Keratinocyte (primary cell): ENCODE measurements at places on chromosomes 1 and 21.
A peak's percentile ranks its signal among the peaks of the same experiment; 100 is the strongest.

- no peak for DNase-seq
- H3K4me1 ChIP-seq = peaks cover 14% of the 10 kb centered on the region
- no peak overlapping the region for H3K4me3 ChIP-seq
- H3K36me3 ChIP-seq = peaks cover 46% of the 10 kb centered on the region
- no peak overlapping the region for H3K27ac ChIP-seq
- no peaks in the 10 kb centered on the region for H3K27me3 ChIP-seq
These were observed 18.2 kb downstream of the RNF19B start for GRCh38 chr1:32946413-32946812.

DNA sequence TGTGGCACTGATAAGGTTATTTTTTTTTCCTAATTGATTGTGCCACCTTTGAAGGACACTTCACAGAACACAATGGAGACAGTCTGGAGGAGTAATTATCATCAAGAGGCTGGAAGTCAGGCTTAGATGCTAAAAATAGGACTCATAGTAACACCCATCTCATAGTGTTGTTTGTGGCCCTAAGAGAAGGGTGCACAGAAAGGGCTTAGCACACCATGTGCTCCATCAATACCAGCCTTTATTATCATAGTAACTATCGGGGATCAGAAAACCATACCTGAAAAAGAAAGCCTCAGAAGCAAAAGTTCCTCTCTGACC, 11.9 kb downstream of the NIPAL3 start:
- peaks cover 14% of the 10 kb centered on the region for H3K36me3 ChIP-seq
- no peak overlapping the region for H3K27ac ChIP-seq
- no peak overlapping the region for H3K4me3 ChIP-seq
- no peaks in the 10 kb centered on the region for H3K4me1 ChIP-seq
- no peak for DNase-seq
- H3K27me3 ChIP-seq = no peaks in the 10 kb centered on the region

- DNase-seq = no peak
- H3K27me3 ChIP-seq = peaks cover 18% of the 10 kb centered on the region
- no peaks in the 10 kb centered on the region for H3K36me3 ChIP-seq
- H3K4me1 ChIP-seq = peaks cover 16% of the 10 kb centered on the region
These were observed 5.0 kb upstream of the TNFRSF8 start for GRCh38 chr1:12057940-12058687.

DNA sequence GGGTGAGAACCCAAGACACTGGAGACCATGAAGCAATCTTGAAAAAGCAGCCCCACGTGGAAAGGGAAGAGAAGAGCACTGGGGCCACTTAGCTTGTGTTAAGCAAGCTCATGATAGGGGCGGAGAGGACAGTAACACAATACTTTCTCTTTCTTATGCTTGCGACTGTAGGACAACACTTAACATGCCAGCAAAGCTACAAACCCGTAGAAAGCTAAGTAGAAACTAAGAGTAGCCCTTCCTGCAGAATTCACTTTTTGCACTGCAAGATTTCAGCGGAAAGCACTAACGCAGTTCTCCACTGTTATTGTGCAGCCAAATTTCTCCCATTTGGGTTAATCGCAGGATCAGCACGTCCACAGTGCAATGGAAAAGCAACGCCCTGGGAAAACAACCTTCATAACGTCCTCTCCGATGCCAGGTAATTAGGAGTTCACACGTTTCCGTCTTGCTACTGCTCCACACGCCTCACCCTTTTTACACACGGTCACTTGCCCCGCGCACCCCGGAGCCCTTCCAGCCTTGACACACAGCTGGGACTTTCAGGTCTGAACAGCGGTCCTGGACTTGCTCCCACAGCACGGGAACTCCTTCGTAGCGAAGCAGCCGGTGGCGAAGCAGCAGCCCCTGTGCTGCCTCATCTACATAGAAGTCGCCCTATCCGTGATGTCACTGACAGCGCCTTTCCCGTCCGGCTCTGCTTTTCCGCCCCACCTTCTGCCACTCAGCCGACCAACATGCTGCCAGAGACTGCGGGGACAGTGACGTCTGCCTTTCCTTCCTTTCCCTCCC, 148.6 kb downstream of the PPIAL4G start:
- H3K4me3 ChIP-seq = peak overlapping the region; percentile 39
- peak overlapping the region; percentile 100 for H3K27ac ChIP-seq
- no peaks in the 10 kb centered on the region for H3K36me3 ChIP-seq
- peak; percentile 82 for DNase-seq
- no peaks in the 10 kb centered on the region for H3K27me3 ChIP-seq
- H3K4me1 ChIP-seq = peaks cover 15% of the 10 kb centered on the region

- H3K27ac ChIP-seq = peak overlapping the region; percentile 73
- H3K36me3 ChIP-seq = no peaks in the 10 kb centered on the region
- no peaks in the 10 kb centered on the region for H3K27me3 ChIP-seq
- peak overlapping the region; percentile 69 for H3K4me3 ChIP-seq
These were observed 648 bp downstream of the S100PBP start for GRCh38 chr1:32817815-32818786.

- no peaks in the 10 kb centered on the region for H3K4me1 ChIP-seq
- H3K27ac ChIP-seq = no peak overlapping the region
- no peaks in the 10 kb centered on the region for H3K27me3 ChIP-seq
- H3K4me3 ChIP-seq = no peak overlapping the region
- DNase-seq = no peak
These were observed 2.4 kb downstream of the HMGB4 start for GRCh38 chr1:33866281-33866680.

GRCh38 chr1:145711213-145711651, 4.1 kb upstream of the PDZK1 start:
- no peak overlapping the region for H3K4me3 ChIP-seq
- no peaks in the 10 kb centered on the region for H3K27me3 ChIP-seq
- no peak for DNase-seq
- H3K36me3 ChIP-seq = no peaks in the 10 kb centered on the region
